ENCODE measurements at places on chromosomes 7 and 10.

- DNase-seq = no peak
These were observed 11.0 kb upstream of the IMPDH1 start for GRCh38 chr7:128420773-128421172.

DNA sequence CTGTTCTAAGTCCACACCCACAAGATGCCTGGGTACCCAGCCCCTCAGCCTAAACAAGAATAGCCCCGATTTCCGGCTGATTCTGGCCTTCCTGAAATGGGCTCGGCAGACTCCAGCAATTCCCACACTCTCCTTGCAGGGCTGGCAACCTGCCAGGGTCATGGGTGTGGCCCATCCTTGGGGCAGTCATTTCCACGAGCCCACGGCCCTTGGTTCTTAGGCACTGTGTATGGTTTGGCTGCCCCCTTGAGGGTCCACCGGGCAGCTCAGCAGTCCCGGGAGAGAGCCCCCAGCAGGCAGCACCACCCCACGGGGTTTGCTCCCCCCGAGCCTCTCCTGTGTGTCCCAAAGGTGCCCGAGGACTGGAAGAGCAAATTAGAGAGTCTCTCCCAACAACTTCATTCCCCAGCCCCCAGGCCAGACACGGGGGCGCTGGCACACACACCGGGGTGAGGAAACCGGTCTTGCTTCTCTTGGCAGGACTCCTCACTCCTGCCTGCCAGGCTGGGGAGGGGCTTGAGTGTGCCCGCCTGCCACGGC lies 142.2 kb downstream of the EMX2 start:
- no peak for DNase-seq

DNA sequence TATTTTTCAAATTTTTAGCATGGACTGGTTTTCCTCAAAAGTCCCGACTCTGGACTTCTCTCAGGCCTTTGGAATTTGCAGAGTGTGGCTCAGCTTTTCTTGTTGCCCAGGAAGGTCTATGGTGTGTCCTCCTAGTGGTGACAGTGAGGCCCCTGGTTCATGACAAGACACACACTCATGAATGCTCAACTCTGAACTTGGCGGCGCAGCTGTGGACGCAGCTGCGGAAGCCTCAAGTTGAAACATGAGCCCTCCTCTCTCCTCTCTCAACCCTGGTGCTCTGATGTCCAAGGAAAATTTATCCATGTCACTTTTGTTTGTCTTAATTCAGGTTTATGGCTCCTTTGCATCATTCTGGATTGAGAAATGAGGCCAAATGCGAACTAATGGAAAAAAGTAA lies 183.9 kb downstream of the HECW1 start:
- DNase-seq = no peak

- DNase-seq = no peak
These were observed 5.7 kb upstream of the GOT1 start for GRCh38 chr10:99435986-99436638.

GRCh38 chr7:87480386-87480785 lies 4.9 kb upstream of the ABCB4 start:
- no peak for DNase-seq

- DNase-seq = no peak
These were observed 97.3 kb upstream of the CTBP2 start for GRCh38 chr10:125257521-125258108.
